ENCODE measurements at places on chromosomes 1 and 21.

DNA sequence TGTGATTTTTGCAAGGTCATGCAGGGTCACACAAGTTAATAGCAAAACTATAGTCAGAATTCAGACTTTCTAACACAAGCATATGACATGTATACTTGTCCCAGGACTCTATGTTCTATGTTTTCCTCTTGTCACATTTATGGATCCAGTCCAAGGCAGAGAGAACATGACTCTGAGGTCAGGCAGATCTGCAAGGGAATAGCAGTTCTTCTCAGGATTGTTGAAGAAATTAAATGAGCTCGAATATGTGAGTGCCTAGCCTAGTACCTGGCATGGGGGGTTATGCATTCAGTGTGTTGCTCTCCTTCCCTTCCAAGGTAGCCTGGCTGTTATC lies 9.5 kb upstream of the RPTN start:
- DNase-seq = no peak

- no peak for DNase-seq
Measured at GRCh38 chr1:83799594-83799993, 199.3 kb downstream of the TTLL7 start.

GRCh38 chr1:235011064-235011598 lies 117.5 kb downstream of the TOMM20 start:
- DNase-seq = peak; percentile 72

GRCh38 chr1:205477759-205478247 lies 22.0 kb upstream of the BLACAT1 start:
- DNase-seq = no peak

GRCh38 chr21:31629972-31630711 lies 29.4 kb upstream of the SOD1 start:
- no peak for DNase-seq

DNA sequence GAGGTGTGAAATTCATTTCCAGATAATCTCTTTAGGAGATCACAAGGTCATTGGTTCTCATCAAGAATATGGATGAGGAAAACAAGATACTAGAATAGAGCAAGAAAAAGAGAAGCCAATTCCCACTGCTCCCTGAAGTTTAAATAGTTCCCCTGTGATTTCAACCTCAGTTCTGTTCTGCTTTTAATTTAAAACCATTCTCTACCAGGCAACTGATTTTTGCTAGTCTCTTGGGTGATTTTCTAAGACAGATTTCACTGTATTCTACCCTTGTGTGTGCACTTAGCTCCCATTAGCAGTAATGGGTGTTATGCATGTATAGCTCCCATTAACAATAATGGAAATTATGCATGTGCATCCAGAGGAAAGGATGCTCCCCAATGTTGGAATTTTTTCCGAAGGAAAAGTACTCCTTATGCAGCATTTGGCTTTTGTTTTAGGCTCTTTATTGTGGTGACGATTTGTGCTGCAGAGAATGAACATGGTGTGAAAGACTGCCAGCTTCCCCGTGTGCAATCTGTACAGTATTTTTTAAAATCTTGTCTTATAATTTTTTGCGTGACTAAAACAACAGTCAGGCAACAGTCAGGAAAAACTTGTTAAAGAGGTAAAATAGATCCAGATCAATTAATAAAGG lies 144.0 kb upstream of the ZRANB2 start:
- DNase-seq = no peak

- DNase-seq = no peak
Measured at GRCh38 chr1:46638921-46639320, 22.3 kb upstream of the MOB3C start.

DNA sequence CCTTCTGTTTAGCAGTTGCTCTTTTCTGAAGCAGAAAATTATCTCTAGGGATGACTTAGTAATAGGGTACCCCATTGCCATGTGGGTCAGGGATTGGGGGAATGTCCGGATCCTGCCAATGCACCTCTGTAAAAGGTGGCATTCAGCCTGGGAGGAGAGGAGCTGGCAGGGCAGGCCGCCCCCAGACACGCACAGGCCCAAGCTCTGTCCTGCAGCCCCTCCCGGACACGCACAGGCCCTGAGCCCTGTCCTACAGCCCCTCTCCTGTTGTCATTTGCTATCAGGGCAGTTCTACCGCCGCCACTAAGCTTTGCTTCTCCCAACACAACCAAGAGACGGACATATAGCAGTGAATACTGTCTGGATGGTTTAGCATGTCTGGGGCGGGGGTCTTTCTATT lies 219.1 kb downstream of the SDCCAG8 start:
- no peak for DNase-seq

DNA sequence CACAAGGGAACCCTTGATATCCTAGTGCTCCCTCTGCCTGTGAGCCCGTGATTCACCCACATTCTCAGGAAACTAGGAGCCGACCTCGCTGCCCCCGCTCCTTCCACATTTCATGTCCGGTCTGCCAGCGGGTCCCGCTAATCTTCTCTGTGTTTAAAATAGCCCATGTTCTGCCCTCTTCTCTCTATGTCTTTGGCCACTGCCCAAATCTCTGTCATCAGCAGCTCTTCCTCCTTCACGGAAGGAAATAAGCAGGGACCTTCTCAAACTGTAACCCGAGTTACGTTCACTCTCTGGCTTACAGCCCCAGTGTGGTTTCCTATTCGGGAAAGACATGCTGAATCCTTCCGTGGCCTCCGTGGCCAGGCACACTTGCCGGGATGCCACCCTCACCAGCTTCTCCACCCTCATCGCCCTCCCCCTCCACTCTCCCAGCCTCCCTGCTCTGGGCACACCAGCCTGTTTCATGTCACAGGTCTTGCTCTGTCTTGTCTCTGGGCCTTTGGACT lies 21.1 kb upstream of the UBXN10 start:
- no peak for DNase-seq

DNA sequence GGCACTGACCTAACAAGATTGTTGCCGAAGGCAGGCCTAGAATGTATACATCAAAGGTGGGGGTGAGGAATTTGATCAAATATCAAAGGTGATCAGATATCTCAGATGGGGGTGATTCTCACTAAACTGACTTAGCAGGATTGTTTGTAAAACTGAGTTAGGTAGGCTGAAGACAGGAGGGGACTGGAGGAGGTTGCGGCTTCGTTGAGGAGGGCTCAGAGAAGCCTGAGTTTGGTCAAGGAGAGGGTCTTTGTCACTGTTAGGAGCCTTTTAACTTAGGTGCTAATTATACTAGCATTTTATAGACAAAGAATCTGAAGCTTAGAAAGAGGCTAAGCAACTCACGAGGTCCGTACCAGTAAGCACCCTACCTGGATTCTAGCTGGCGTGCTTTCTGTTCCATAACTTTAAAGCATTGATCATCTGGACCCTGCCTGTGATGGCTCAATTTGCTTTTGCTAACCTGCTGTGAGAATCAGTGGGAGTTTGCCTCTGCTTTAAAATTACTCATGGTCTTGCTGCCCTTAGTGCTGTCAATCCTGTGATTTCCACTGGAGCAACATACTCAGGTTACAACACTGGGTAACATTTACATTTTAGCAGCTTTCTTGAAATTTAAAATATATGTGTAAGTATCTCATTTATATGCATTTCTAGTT lies 49.8 kb downstream of the ITSN1 start:
- no peak for DNase-seq

DNA sequence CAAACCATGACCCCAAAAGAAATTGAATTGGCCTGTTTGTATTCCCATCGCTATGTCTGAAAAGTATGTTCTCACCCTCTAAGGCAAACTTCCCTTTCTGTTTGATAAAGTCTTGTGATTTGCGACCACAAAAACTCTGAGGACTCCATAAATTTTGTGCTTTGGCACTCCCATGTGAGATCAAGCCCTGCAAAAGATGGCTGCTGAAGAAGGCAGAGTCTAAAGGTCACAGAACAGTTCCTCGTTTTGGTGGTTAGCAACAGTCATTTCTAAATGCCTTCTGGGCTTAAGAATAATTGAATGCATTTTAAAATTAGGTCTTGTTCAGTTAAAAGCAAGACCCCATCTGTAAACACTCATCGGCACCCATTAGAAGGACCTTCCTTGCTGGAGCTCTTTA lies 441.6 kb downstream of the OMA1 start:
- DNase-seq = no peak

DNA sequence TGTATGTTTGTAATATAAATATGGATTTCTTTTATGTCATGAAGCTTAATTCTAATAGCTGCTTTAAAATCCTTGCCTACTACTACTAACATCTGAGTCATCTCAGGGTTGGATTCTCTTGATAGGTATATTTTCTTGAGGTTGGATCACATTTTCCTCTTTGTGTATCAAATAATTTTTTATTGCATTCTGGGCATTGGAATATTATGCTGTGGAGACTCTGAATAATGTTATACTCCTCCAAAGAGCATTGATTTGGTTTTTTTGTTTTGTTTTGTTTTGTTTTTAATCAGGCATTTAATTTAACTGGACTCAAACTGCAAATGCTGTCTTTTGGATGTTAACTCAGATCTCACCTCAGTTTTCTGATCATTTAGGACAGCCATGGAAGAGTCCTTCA lies 8.0 kb downstream of the DHX9 start:
- DNase-seq = no peak

DNA sequence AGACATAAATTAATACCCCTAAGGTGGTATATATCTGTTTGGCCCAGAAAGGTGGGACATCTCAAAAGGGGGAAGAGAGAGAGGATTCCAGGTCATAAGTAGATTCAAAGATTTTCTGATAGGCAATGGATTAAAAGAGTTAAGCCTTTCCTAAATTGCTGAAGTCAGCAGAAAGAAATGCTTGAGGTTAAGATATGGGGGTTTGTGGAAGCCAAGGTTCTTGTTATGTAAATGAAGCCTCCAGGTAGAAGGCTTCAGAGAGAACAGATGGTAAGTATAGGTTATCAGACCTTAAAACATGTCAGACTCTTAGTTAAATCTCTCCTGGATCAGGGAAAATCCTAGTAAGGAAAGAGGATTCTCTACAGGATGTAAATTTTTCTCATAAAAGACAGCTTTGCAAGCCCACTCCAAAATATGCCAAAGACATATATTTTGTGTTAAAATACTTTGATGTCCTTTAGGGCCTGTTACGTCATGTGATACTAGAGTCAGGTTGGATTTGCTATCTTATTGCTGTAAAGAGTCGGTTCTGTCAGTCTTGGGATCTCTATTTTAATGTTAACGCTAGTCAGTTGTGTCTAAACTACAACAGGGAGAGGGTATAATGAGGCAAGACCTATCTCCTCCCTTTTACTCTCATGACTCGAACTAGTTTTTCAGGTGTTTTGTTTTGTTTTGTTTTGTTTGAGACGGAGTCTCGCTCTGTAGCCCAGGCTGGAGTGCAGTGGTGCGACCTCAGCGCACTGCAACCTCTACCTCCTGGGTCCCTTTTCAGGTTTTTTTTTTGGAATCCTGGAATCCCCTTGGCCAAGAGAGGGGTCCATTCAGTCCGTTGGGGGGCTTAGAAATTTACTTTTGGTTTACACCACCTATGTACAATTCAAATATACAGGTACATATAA lies 30.6 kb downstream of the RGS2 start:
- DNase-seq = no peak

DNA sequence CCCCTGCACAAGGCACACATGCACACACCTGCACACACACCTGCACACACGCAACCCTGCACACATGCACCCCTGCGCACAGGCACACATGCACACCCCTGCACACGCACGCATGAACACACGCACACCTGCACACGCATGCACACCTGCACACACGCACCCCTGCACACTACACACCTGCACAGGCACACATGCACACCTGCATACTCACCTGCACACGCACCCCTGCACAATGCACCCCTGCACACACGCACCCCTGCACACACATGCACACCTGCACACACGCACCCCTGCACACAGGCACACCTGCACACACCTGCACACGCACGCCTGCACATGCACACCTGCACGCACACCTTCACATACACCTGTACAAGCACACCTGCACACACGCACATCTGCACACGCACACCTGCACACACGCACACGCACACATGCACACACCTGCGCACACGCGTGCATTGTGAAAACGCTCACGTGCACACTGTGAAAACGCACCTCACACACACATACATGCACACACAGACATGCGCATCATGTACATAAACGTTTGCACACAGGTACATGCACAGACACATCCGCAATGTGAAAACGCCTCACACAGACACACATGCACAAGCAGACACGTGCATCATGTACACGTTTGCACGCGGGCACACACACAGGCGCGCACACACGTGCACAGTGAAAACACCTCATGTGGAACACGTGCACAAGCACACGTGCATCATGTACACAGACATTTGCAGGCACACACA lies 8.2 kb downstream of the DVL1 start:
- DNase-seq = no peak

- no peak for DNase-seq
Measured at GRCh38 chr1:51558375-51558924, 39.4 kb upstream of the EPS15 start.

Data from stimulated activated CD4-positive, alpha-beta T cell treated with anti-CD3 and anti-CD28 coated beads, Interleukin-4, amount 100 ng/mL, for 1 hour (primary cell).